Ovary (tissue), 10 donors: ENCODE measurements at places on chromosomes 16 and 17. TPM values are rescaled to one million over a fixed set of nuclear protein-coding genes. Genes with fewer than 3 reads are reported as not detected.

The EME1 gene
- total RNA-seq: 1.3 TPM

The CHRNE gene
- total RNA-seq: 1.0 TPM

The ABCA10 gene
- total RNA-seq: 65.7 TPM

The SLC5A10 gene
- total RNA-seq: 0.38 TPM

The CDIPT gene
- 113 TPM for total RNA-seq

The BEAN1 gene
- 1.5 TPM for total RNA-seq

The TCAP gene
- total RNA-seq: 0.24 TPM

The CRHR1 gene
- total RNA-seq: not detected

The ALOXE3 gene
- not detected for total RNA-seq

DNA sequence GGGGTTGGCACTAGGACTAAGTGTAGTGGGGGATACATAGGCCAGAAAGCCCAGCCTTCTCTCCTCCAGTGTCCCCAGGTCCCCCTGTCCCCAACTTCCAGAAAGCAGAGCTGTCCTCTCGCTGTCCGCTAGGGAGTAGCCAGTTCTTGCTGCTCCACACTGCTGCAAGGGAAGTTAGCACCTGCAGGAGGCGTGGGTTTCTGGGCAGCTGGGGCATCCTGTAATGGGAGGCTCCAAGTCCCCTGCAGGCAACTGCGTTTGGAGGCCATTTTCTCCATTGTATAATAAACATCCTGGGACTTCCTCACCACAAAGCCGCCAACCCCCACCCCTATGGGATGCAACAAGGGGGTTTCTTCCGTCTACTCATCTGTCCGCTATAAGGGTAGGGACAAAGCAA lies 1.7 kb downstream of the RPRML start:
- DNase-seq: no peak

DNA sequence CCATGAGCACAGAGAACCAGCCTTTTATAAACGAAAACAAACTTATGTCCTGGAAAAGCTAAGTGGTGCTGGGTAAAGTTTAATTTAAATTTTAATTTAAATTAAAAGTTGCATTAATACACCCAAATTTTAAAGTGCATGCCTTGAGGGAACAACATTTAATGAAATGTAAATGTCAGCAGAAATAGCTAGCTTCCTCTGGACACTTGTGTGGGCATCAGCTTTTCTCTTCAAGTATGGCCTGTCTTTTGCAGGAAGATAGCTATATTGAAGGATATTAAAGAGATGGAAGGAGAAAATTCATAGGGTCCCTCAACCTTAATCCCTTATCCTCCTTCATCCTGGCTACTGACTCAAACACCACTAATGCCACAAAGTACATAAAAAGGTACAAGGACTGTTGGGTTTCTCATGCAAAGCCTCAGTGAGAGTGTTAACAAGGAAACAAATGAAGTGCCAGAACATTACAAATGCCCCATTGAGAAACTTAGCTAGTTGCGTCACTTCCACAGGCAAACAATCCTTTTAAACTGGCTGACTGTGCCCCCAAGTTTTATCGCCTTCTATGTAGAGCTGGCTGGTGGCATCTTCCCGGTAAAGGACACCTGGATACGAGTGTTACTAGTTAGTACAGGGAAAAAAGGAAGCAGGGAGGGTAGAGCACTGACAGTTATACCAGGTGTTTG lies 14.1 kb downstream of the PHF12 start:
- no peak for DNase-seq

- DNase-seq: no peak
Measured at GRCh38 chr17:57004944-57005579, 27.1 kb downstream of the SCPEP1 start.

DNA sequence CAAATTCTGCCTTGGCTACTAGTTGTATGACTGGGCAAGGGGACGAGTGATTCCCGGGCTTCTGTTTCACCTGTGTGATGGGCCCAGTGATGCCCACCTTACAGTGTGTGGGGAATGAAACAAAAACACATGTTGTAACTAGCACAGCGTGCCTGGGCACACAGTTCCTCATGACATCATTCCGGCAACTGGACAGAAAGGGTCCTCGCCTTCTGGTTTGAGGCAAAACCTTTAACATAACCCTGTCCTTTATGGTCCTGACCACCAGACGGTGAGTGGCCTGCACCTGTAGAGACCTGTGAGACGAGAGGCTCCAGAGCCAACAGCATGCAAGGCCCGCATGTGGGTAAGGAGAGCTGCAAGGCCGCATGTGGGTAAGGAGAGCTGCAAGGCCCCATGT lies 7.7 kb upstream of the SLC38A8 start:
- DNase-seq: peak; percentile 15

DNA sequence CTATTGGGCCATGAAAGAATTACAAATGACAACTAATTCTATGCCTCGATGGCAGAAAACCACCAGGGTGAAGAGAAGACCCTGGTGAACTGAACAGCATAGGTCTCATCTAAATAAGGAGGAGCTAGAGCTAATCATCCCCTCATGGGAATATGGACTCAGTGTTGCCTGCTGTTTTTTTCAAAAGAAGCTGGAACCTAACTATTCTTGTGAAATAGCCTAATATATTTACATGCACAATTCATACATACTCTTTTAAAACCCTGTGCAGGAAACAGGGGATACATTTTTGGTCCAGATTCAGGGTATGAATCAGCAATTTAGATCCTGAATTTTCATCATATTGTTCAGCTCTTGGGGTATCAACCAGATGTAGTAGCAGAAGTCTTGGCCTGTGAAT lies 560.6 kb downstream of the TOX3 start:
- DNase-seq: no peak

DNA sequence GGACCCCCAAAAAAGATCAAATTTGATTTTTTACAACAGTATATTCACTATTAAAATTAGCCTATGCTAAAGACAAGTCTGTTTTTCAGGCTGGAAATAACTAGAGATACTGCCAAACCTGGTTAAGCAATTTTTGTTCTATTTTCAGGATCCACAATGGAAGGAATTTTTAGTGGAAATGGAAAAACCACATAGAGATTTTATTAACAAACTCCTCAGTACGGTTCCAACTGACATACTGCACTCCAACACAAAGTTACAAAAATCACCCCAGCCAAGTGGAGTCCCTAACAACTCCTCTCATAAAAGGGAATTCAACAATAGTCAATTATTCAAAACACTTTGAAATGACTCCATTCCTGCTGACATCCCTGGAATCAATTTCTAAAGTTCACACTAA lies 101.6 kb upstream of the TOB1 start:
- no peak for DNase-seq

DNA sequence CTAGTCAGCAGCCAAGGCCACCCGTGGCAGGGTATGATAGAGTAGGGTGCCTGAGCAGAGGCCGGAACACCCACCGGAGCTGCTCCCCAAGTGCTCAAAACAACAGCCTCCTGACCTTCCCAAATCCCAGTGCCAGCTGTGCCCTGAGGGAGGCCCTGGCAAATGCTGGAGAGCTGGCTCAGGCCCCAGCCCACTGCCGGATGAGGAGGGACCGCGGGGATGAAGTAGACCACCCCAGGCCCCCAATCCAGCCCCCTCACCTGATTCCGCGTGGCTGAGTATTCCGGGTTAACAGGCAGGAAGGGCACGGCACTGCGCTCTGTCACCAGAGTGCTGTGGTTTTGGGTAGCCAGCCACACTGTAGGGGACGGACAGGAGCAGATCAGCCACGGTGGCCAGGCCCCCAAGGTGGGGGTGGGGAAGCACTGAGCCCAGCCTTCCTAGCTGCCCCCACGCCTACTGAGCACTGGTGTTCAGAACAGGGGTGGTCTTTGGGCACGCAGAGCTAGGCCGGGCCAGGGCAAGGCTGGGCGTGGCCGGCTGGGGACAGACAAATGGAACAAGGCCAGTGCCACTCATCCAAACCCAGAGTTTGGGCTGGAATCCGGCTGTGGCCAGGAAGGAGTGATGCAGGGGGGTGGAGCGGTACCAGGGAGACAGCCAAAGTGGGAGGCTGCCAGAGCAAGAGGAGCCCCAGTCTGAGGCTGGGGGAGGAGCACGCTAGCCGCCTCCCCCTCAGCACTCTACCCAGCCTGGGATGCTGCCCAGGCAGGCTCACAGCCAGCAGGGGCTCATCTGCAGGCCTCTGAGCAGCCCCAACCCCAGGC lies 9.1 kb downstream of the TP53I13 start:
- DNase-seq: peak; percentile 41

GRCh38 chr17:28738680-28739384 lies 5.0 kb upstream of the TRAF4 start:
- no peak for DNase-seq

DNA sequence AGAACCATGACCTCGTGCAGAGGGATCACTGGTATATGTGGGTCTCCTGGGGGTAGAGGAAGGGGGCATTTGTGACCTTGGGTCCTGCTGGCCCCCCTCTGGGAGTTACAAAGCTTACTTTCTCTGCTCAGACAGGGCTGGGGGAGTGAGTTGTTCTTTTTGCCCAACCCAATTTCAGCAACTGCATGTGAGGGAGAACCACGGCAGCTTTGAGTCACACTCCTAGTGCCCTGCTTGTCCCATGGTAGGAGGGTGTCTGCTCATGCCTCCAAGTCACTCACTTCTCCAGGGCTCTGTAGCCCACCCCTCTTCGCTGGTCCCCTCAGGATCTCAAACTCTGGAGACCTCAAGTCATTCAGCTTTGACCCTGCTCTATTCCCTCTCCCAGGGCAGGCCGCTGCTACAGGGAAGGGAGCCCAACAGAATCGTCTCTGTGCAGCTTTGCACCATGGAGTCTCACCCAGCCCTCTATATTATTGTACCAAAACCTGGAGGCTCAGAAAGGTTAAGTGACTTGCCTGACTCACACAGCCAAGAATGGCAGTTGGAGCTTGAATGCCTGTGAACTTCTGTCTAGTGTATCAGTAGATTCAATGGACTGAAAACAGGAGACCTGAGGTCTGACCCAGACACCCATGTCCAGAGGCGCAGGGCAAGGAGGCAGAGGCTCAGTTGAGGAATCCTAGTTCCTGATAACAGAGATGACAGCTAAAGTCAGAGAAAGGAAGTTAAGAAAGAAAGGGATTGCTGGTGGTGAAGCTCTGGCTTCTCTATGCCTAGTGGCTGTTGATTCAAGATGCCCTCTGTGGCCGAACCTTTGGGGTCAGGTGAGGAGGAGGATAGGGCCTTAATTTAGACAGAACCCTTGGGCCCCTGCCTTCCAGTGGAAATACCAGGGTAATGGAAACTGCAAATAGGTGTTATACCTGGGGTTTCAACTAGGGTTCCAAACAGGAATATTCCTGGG lies 14.6 kb upstream of the ETV4 start:
- DNase-seq: no peak

- DNase-seq: no peak
Measured at GRCh38 chr17:71527311-71527710, 593.5 kb upstream of the SOX9 start.

GRCh38 chr17:38326996-38327792 lies 16.6 kb downstream of the GPR179 start:
- DNase-seq: no peak

DNA sequence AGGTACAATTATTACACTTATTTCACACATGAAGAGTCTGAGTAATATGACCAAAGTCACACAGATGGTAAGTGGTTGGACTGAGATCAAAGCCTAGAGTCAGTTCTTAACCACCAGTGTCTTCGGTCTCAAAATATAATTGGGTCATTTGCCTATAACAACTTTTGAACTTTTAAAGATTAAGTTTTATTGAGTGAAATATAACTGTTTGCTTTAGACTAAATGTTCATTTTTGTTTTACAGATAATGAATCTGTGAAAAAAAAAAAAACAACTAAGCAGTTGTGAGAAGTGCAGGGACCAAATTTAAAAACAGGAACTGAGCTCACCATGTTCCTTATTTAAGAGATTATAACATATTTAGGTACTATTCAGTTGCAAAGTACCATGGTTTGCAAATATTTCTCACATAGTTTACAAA lies 150.1 kb downstream of the ITFG1 start:
- DNase-seq: no peak

- DNase-seq: no peak
Measured at GRCh38 chr16:81214745-81215166, 23.7 kb upstream of the BCO1 start.

GRCh38 chr17:55342800-55343585 lies 78.2 kb downstream of the HLF start:
- no peak for DNase-seq

- no peak for DNase-seq
Measured at GRCh38 chr17:75635610-75636202, 2.5 kb downstream of the SMIM5 start.

DNA sequence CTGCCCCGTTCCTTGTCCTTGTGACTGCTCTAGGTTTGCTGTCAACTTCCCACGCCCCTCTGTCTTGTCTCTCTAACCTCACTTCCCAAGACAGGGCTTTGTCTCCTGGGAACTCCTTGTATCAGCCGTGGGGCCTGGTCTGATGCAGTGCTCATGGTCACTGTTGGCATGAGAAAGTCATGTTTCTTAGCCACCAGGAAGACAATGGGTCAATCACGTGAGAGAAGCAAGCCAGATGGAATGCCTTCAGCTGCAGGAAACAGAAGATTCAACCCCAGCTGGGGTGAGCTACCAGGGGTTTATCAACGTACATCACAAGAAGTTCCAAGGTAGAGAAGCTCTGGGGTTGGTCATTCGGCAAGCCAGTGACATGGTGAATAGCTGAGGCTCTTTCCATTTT lies 116.6 kb downstream of the IRF8 start:
- no peak for DNase-seq

GRCh38 chr16:48332978-48333377 lies 52.2 kb downstream of the SIAH1 start:
- no peak for DNase-seq

GRCh38 chr17:12800855-12801365 lies 11.6 kb downstream of the ARHGAP44 start:
- no peak for DNase-seq

DNA sequence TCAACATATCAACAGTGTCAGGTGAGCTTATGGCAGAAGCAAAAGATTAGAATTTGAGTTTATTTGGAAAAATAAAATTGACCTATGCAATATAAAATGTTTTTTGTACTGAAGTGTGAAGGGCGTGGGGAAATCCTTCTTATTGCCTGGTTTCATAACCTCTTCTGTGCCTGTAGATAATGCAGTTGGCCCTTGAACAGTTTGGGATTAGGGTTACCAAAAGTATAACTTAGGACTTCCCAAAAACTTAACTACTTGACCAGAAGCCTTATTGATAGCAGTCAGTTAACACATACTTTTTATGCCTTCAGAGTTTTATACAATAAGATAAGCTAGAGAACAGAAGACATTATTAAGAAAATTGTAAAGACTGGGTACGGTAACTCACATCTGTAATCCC lies 66.0 kb downstream of the TMC6 start:
- DNase-seq: no peak

DNA sequence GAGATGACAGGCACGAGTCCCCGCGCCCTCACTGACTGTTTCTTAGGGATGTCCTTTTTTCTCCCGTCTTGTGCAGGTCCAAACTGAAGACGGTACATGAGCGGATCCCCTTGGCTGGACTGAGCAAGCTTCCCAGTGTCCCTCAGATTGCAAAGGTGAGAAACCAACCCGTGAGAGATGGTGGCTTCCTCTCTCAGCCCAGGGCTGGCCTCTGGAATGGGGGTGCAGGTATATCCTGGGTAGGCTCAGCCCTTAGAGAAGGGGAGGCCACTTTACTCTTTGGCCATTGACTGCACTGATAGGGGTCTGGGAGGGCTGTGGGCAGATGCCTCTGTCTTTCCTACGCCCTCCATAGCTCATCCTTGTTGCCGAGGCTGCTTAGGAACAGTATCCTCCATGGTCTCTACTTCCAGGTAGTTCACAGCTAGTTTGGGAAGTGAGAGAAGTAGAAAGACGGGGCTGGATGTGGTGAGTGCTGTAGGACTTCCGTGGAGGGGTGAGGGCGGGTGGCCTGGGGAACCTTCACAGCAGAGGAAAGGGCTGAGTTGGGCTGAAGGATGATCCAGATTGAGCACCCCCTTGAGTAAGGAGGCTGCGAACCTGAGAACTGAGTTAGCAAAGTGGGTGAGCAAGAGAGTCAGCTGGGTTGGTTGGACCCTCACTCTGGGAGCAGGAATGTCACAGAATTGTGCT lies 83.0 kb downstream of the OR1D5 start:
- peak; percentile 21 for DNase-seq
